Fibroblast of skin of scalp (primary cell): ENCODE measurements at places on chromosomes 6 and 20.

- DNase-seq: no peak
Observed at GRCh38 chr20:63940071-63940471, 16.1 kb downstream of the UCKL1 start.

- DNase-seq: no peak
Observed at GRCh38 chr6:64266351-64266821, 630.8 kb downstream of the PHF3 start.

DNA sequence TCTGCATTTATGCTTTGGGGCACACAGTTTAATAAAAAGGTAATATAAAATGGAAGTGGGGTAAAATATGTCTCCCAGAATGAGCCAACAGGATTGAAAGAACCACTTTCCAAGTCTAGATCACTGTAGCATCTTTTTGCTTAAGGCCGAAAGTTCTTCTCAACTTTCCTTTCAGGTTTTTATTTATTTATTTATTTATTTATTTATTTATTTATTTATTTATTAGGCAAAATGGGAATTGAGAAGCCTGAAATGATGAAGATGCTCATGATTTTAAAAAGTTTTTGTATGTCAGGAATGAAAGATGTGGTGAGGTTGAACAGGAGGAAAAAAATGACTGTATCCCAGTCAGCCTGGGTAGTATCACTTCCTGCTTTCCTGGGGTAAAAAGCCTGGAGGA, 24.0 kb downstream of the TSHZ2 start:
- no peak for DNase-seq

- no peak for DNase-seq
Observed at GRCh38 chr6:35094183-35094582, 47.0 kb downstream of the TCP11 start.

DNA sequence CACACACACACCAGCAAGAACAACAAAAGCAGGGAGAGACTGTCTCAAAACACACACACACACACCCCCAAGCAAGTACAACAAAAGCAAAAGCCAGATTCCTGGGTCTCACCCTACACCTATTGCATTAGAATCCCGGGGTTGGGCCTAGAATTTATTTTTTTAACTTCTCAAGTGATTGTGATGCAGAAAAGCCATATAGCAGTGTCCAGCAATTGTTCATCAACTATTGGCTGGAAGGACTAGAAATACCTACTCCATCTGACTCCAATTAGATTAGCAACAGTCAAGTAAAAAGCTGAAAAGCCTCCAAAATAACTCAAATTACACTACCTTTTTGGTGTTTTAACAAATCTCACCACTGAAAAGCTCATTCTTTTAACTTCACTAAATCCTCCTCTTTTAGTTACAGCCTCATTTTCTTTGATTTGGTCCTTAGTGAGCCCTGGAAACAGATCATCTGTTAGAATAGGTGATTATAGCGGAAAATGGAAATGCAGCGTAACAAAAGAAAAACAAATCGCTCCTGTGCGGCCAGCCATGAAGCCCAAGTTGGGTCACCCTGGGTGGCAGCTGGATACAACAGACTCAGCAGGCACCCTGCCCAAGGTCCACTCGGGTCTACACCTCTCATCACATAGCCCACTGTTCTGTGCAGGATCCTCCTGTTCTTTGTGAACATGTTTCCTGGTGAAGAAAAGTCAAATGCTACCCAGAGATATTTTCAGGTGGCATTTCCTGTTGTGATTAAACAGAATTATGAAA, 38.7 kb downstream of the STAU1 start:
- no peak for DNase-seq

GRCh38 chr6:156589281-156589680, 187.9 kb upstream of the ARID1B start:
- peak; percentile 86 for DNase-seq

DNA sequence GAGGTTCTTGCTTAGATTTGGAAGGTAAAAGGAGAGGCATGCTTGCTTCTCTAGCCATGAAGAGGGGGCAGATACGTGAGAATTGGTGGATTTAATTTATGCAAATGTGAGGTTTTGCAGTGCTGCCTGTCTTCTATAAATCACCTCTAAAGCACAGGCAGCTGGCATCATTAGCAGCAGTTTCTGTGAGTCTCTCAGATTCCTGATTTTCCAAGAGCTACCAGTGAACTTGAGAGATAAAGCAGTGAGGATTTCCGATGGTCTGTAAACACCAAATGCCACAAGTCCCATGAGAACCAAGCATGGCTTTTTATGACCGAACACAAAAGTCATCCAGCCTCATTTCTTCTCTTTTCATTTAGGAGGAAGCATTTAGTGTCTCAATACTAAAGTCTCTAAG, 3.2 kb upstream of the SIRPB2 start:
- DNase-seq: no peak

DNA sequence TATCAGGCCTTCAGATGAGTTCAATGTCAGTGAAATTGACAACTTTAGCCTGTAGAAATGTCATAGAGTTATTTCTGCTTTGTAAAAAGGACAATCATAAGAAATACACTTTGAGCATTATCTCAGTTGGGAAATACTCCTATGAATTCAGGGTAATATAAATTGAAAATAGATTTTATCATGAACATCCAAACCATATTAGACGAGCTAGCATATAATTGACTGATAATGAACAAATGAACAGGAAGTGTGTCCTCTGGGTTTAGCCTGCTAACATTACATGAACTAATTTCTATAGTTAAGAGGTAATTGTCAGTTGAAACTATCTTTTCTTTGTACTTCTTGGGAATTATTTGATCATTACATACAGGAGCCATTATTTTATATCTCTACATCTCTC, 469.0 kb upstream of the RNF217 start:
- no peak for DNase-seq

GRCh38 chr6:115863211-115863610, 197.5 kb downstream of the FRK start:
- no peak for DNase-seq

- DNase-seq: peak; percentile 86
Observed at GRCh38 chr20:49989234-49990065, 6.7 kb downstream of the SNAI1 start.

- DNase-seq: no peak
Observed at GRCh38 chr20:35887393-35888064, 66.8 kb downstream of the SCAND1 start.
